Liver (tissue), 10 donors: ENCODE measurements at places on chromosomes 1 and 21.

DNA sequence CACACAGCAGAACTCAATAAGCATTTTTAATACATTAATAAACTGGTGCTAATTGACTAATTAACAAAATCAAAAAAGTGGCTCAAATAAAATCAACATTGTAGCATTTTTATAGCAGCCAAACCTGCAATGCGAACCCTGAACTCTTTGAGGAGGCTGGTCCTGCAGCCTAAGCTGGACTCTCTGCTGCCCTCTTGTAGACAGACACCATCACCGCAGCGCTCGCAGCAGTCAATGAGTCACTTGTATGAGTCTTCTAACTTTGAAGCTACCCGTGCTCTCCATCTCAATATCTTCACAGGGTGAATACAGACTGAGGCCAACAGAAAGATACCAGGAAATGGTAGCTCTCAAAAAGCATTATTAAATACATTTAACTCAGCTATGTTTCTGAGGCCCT, 9.7 kb upstream of the KRTAP7-1 start:
- DNase-seq: peak; percentile 35

DNA sequence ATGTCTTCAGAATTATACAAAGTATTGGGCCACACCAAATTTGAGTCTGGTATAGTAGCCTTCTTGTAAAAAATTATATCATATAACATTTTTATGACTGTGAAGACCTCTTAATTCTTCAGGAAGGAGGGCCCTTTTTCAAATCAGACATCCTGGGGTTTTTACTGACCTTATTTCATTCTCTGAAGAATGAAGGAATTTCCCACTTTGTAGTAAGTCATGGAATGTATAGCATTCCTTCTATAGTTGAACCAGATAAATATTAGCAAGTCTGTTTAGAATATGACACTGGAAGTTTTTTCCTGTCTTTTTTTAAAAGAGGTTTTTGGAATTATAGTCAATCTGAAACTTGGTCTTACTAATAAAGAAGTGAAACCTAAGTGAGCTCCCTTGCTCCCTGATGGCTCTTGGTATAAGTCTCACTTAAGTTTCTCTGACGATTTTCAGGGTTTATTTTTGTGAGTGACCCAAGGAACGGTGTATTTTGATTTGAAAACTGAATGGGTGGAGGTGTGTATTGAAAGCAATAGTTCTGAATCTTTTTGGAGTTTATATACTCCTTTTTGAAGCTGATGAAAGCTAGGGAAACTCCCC, 23.7 kb downstream of the SNX27 start:
- no peak for DNase-seq

- DNase-seq: no peak
Measured at GRCh38 chr1:43931711-43932660, 1.6 kb upstream of the ARTN start.

DNA sequence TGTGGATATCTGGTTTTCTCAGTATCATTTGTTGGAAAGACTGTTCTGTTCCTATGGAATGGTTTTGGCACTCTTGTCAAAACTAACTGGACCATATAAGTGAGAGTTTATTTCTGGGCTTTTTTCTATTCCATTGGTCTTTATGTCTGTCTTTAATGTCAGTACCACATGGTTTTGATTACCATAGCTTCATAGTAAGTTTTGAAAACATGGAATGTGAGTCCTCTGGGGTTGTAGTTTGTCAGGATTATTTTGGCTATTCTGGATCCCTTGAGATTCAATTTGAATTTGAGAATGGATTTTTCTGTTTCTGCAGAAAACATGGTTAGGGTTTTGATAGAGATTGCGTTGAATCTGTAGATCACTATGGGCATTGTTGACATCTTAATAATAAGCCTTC, 107.9 kb downstream of the ZFYVE9 start:
- DNase-seq: no peak

- DNase-seq: no peak
Measured at GRCh38 chr21:30444204-30444603, 4.1 kb downstream of the KRTAP15-1 start.

- no peak for DNase-seq
Measured at GRCh38 chr1:34917017-34917416, 12.4 kb downstream of the DLGAP3 start.

DNA sequence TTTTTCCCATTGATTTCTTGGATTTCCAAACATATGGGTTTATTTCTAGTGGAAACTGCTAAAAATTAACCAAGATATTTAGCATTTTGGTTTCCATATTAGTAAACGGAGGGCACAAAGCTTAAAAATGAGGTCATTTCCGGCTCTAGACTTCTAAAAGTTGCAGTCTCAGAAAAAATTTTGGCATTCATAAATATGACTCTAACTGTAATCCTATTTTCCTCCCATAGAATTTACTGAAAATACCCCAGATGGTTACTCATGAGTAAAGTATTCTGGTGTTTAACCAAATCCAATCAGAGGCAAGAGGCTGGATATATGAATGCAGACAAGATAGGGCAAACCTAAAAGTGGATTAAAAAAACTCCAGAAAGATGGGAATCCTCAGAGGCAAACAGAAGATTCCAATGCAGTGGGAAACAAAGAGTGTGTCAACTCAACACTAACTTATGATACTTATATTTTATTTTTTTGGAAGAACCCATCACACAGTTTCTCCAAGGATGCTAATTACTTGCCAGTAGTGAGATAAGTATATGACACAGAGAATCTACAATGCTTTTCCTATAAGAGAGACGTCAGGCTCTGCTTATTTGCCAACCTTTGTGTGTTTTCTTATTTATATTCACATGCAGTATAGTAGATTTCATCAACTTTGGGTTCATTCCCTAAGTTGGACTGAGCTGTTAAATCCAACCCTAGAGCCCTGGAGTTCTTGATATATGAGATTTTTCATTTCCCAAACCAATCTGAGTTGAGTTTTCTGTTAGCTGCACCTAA, 90.1 kb upstream of the BCL10 start:
- DNase-seq: no peak

- no peak for DNase-seq
Measured at GRCh38 chr1:118900643-118901440, 87.3 kb downstream of the TBX15 start.

GRCh38 chr1:231678011-231678432, 51.4 kb downstream of the DISC1 start:
- DNase-seq: no peak

DNA sequence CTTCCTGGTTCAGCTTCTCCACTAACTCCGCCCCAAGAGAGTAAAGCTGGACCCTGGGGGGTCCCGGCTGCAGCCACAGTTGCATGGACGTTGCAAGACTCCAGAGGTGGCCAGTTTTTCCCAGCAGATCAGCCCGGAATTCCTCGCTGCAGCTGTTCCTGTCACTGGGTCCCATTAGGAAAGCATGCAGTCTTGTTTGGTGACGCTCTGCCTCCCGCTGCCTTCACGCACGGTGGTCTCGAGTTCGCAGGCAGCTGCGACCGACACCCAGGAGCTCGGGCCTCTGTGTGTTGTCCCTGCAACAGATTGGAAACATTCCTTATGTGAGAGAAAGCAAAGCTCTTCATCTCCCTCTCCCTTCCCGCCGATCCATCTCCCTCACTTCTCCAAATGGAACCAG, 162.8 kb downstream of the PRDM16 start:
- no peak for DNase-seq

GRCh38 chr1:240306673-240307072, 215.0 kb downstream of the FMN2 start:
- no peak for DNase-seq

- no peak for DNase-seq
Measured at GRCh38 chr1:84370831-84371394, 27.4 kb upstream of the DNASE2B start.

GRCh38 chr1:201675143-201675542, 136.2 kb downstream of the NAV1 start:
- no peak for DNase-seq

DNA sequence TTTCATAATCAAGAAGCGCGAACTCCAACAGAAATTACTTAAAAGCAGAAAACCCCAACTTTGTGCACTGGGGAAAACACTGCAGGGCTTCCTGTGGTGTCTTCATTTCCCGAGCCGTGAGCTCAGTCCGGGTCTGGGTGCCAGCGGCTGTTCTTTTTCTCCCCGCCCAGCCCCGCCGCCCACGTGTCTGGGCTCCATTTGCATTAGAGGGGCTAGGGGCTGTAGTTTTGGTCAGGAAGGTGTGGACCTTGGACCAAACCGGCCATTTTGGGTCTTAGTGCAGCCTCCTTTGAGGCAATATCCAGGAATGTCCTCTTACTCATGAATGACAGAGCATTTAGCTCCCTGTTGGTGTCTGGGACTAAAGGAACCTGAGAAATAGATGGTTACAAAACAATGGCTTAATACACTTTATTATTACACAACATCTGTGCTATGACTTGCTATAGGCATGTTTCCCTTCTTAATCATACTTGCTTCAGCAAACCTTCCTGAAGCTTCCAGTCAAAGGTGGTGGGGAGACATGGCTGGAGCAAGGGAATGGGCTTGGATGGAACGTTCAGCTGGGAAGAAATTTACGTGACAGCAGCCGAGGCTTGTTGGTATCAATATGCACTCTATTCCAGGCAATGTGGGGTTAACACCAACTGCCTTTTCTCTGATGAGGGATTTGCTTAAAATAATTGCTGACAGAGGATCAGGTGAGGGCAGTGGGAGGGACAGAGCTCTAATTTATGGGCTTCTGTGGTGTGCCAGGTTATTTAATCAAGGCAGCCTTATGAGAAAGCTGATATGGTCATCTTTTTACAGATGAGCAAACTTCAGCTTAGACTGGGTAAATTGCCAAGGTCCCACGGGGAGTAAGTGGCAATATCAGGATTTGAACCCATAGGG, 1.1 kb downstream of the AGTRAP start:
- DNase-seq: no peak

DNA sequence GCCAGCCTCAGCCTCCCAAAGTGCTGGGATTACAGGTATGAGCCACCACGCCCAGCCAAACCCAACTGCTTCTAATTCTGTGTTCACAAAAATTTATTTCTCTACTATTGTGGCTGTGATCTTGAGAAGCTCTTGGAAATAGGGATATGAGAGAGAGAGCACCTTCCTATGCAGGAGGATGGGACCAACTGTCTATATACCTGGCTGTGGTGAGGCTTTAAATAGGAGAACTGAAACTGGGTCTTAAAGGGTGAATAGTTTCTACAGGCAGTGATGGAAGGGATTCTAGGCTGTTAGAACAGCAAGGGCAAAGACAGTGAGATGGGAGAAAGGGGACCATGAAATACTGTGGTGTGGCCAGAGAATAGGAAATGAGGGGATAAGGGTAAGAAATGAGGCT, 8.3 kb upstream of the PTCH2 start:
- DNase-seq: no peak

GRCh38 chr1:68173936-68174737, 58.2 kb downstream of the WLS start:
- no peak for DNase-seq

- no peak for DNase-seq
Measured at GRCh38 chr1:85396194-85396593, 68.8 kb downstream of the DDAH1 start.

DNA sequence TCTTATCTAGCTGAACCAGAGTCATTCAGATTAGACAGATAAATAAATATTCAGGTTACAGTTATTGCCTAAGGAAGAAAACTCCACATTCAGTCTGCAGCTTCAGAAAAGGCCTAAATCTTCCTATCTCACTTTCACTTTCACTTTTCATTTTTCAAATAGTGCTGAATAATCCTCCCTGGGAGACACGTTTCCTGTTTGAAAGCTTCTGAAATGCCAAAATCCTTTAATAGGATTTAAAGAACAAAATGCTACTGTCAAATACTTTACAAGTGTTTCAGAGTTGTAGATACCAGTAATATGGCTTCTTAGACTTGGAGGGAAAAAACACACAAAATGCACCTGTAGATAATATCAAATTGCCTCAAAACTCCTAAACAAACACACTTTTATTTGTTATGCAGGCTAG, 3.9 kb downstream of the PSMB2 start:
- DNase-seq: no peak

- no peak for DNase-seq
Measured at GRCh38 chr21:46023555-46023954, 42.0 kb downstream of the COL6A1 start.

- no peak for DNase-seq
Measured at GRCh38 chr1:70819785-70820184, 227.8 kb downstream of the PTGER3 start.

DNA sequence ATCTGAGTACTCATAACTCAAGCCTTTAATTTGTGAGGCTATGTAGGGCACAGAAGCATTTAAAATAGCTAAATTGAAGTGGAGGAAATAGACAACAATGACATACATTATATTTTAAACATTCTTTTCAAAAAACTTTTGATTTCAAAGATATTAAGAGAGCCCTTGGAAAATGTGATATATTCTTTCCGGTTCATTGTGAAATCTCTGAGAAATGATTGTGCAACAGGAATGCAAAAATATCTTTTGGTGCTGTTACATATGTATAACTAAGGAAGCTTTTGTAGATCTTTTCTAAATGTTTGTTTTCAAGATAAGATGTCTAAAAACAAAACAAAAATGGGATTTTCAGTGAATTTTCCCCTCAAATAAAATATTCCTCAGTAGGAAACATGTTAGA, 185.2 kb downstream of the LEPR start:
- DNase-seq: no peak

GRCh38 chr1:201226859-201227488, 36.4 kb downstream of the IGFN1 start:
- DNase-seq: no peak
